ENCODE measurements at places on chromosomes 12 and 14.

DNA sequence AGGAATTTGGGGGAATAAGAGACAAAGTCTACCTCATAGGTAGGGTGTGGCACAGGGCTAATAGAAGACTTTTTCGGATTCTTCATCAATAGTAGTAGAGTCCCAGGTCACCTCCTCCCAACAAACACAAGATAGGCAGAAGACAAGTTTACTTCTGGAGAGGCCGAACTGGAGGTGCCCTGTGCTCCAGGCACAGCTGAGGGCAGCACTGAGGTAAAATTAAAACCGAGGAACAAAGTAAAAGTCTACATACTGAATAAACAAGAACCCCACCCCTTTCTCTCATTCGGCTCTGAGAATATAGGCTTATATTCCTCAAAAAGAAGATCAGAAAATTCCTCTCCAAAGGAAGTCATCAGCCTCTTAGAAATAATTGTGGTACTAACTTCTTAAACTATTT is 161.5 kb downstream of the SEC23A start:
- no peak for DNase-seq

- no peak for DNase-seq
Observed at GRCh38 chr14:101230161-101230850, 326.8 kb upstream of the RTL1 start.

DNA sequence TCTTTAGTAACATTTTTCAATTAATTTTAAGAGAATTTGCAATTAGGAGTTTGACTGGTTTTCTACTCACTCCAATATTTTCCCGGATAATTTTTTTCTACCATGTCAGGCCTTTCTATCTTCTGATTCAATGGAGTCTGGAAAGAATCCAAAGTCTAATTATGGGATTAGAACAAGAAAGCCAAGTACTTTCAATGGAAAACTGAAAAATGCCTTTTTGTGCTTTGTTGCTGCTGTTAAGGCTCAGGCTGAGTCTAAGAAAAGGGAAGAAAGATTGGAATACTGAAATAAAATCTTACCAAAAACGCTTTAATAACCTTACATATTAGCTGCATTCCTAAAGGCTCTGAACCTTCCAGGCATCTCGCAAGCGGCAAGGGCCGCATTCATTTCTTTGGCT is 24.4 kb upstream of the DHRS4 start:
- DNase-seq, result no peak

DNA sequence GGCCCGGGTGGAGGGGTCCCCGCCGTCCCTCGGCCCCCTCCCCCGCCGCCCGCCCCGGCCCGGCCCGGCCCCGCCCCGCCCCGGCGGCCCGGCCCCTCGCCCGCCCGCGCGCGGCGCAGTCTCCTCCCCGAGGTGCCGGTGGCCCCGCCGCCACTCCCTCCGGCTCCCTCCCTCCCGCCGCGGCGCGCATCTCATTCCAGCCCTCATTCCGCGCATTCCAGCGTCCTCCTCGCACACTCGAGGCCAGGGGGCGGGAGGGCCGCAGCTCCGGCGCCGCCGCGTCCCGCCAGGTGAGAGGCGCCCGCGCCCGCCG is at the start of gene TEAD4:
TSS of gene TEAD4 (plus strand) at position 206 of the 313 bp plus-strand sequence.
- peak; percentile 83 for DNase-seq

DNA sequence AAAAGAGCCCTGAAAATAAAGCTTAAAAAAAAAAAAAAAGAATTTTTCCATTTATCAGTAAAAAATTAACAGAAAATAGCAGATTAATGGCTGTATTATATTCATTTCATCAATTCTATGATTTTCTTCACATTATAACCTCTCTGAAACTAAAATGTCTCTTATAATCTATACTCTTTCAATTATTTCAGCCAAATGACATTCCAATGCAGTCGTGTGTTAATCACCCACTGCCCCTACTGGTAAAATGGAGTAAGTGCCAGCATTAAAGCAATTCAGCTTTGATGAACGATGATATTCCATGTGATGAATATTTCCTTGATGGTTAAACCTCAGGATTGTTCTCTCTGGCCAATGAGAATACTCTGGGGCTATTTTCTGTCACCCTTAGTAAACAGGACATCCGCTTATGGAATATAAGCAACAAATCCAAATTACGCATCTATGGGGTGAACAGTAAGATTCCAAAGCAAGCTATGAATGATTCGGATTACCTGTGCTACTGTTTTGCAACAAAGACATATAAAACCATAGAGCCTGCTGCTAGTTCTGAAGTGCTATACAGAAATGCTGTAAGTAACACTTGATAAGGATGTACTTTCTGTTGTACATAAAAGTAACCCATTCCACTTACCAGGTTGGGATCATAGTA is 20.3 kb upstream of the SYCP3 start:
- DNase-seq, result peak; percentile 8

GRCh38 chr14:81348061-81348460 is 52.1 kb downstream of the STON2 start:
- no peak for DNase-seq

DNA sequence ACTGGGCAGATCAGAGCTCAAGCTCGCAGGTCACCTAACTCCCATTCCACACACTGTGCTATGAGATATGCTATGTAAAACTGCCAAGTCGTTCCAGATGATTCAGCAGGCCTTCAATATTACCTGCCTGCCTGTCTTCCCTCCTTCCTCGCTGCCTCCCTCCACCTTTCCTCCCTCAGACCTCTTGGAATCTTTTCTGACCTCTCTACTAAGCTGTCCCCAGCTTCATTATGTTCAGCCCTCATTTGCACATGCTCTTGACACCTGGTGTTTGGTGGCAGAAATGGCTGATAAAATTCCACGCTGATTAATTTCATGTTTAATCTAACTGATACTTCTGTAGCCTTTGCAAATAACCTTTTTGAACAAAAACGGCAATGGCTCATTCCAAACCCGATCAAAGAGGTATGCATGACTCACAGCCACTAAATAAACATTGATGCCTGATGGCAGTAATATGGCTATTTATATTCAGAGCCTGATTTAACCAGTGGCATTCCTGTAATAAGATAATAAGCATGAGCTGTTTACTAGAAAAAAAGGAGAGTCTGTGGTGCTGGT is 130.8 kb upstream of the EGLN3 start:
- no peak for DNase-seq

GRCh38 chr14:65002586-65003210 is 16.0 kb downstream of the FNTB start:
- DNase-seq, result no peak

GRCh38 chr12:122067966-122068365 is 10.6 kb upstream of the MLXIP start:
- no peak for DNase-seq

GRCh38 chr14:105492971-105493871 is 2.2 kb downstream of the TEDC1 start:
- DNase-seq, result no peak

DNA sequence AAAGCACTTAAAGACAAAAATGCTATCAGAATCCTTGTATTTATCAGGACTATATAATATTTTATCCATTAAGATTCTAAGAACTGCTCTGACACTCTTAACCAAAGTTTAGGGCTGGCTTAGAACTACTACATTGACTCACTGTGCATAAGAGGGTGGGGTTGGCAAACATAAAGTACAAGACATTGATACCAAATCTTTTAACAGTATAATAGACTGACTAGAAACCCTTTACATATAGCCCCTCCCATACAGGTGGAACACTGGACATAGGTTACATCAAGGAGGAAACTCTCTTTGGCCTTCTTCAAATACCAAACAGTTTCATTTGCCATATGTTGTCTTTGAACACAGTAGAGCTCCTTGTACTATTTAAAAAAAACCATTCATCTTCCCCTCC is 15.6 kb upstream of the REP15 start:
- DNase-seq, result no peak
